ENCODE measurements at places on chromosomes 4 and X.

- no peak for DNase-seq
These were observed 178.6 kb upstream of the MAMLD1 start for GRCh38 chrX:150184491-150184890.

- no peak for DNase-seq
These were observed 346.8 kb downstream of the NR3C2 start for GRCh38 chr4:148095346-148095923.

- DNase-seq: no peak
These were observed 59.2 kb upstream of the ZC4H2 start for GRCh38 chrX:65035446-65035770.

DNA sequence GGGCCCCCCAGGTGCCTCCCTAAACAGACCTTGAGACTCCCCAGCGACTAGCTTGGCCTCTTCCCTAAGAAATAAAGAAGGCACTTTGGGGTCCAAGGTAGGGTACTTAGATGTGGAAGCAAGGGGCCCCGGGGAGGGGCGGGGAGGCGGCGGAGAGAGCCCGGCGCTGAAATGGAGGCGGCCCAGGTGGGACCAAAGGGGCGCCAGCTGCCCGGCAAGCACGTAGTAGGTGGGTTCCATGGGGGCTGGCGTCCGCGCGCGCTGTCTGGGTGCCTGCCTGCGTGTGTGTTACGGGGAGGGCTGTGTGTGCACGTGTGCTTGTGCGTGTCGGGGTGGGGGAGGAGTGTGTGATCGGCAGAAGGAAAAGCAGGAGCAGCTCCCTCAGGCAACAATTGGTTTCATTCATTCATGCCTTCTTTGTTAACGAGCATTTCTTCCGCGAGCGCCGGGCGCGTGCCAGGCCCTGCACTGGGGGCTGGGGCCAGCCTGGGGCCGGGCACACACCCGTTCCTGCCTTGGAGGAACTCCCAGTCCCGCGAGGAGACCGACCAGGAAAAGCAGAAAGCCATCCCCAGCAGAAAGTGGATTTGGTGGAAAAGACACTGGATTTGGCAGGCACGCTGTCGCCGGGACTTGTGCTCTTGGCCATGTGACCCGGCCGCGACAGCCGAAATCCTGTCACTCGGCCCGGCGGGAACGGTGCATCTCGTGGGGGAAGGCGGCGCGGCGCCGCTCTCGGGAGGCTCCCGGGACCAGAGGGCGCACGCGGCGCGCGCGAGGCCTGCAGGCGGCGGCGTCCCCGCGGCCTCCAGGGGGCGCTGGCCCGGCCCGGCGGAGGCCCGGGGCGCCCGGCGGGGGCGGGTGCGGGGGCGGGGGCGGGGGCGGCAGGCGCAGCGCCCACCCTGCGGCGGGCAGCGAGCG is 3.3 kb upstream of the DUSP9 start:
- no peak for DNase-seq

DNA sequence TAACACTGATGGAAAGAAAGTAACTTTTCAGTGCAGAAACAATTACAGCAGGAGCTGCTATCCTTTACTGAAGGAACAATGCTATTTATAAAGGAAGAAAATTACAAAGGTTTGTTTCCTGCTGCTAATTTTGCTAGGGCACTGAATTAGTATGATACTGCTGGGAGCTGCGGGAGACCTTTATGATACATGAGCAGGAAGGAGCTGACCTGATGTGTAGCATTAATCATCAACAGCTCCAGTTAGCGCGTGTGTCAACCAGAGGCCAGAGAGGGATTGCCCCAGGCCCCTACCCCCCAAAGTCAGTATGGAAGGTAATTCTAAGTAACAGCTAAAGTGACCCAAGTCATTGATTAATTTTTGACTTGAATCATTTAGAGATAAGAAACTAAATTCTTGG is 728.9 kb downstream of the PCDH18 start:
- no peak for DNase-seq

DNA sequence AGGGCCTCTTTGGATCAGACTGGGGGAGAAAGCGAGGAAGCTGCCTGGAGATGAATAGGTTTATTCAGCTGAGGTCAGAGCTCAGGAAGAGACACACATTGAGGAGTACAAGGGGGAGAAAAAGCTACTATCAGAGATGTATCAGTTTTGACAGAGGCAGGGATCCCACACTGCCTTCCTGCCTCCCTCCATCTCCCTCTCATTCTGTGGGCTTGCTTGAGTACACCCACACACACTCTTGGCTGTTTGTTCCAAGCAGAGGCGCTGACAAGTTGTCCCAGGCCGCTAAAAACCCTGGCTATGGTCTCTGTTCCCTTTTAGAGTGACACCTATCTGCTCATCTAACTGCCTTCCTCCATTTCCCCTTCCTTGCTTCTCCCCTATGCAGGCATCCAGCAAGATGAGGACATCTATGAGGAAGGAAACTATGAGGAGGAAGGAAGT is 5.2 kb downstream of the TSPYL2 start:
- no peak for DNase-seq

- no peak for DNase-seq
These were observed 16.0 kb downstream of the ARHGAP10 start for GRCh38 chr4:147747787-147748454.

GRCh38 chr4:42519803-42520417 is 122.6 kb downstream of the SHISA3 start:
- no peak for DNase-seq

DNA sequence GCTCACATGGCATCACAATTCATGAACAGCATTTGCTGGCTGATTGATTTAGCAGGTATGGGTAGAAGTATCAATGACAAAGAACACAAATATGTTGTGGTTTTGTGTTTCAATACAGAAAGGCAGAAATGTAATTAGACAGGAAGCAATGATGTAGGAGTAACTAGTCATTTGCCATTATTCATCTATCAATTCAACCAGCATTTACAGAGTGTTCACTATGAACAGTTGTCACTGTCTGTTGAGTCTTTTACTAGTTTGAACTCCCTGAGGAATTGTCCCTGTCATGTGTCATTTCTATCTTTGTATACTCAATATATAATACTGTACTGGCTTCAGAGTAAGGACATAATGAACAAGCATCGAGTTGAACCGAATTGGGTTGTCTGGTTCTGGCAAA is 51.5 kb upstream of the ARHGAP24 start:
- DNase-seq: no peak

GRCh38 chrX:40671126-40671525 is 23.8 kb upstream of the CXorf38 start:
- no peak for DNase-seq

DNA sequence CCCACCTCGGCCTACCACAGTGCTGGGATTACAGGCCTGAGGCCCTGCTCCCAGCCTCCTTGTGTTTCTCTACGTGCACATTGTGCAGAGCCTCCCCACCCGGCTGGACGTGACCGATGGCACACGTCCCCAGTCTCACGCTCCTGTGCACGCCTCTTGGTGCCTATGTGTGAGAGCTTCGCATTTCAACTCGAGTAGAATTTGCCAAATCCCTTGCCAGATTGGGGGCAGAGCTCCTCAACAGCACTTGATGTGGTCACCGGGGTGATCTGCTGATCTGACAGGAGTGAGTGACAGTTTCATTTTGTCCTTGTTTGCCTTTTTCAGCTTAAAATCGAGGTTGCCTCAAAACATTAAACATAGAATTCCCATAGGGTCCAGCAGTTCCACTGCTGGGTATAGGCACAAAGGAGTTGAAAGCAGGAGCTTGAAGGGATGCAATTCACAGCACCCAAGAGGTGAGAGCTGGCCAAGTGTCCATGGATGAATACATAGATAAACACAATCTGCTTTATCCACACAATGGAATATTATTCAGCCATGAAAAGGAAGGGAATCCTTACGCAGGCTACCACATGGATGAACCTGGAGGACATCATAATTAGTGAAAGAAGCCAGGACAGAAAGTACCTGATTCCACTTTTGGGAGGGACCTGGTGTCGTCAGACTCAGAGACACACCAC is 17.6 kb downstream of the TMEM187 start:
- no peak for DNase-seq

DNA sequence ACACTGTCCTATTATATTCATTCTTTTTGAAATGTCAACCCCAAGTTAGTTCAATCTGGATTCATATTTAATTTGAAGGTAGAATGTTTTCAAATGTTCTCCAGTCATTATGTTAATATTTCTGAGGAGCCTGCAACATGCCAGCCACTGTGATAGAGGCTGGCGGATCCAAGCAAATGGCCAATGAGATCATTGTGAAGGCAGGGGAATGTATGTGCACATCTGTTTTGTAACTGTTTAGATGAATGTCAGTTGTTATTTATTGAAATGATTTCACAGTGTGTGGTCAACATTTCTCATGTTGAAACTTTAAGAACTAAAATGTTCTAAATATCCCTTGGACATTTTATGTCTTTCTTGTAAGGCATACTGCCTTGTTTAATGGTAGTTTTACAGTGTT is 1.6 kb downstream of the CXCL1 start:
- no peak for DNase-seq

DNA sequence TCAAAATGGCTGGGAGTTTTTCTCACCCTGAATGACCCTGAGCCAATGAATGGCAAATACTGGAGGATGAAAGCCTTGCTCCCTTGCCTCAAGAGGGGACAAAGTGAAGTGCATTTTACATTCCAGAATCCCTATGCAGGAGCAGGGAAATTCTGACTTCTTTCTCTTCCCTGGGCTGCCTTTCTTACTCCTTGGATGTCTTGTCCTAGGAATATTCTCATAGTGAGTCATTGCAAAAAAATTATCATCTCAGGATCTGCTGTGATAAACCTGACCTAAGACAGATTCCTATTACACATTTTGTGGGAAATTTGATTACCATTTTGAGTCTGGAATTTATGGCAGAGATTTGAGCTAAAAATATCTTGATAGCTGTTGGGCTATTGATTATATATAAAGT is 199.9 kb downstream of the TMA16 start:
- no peak for DNase-seq

DNA sequence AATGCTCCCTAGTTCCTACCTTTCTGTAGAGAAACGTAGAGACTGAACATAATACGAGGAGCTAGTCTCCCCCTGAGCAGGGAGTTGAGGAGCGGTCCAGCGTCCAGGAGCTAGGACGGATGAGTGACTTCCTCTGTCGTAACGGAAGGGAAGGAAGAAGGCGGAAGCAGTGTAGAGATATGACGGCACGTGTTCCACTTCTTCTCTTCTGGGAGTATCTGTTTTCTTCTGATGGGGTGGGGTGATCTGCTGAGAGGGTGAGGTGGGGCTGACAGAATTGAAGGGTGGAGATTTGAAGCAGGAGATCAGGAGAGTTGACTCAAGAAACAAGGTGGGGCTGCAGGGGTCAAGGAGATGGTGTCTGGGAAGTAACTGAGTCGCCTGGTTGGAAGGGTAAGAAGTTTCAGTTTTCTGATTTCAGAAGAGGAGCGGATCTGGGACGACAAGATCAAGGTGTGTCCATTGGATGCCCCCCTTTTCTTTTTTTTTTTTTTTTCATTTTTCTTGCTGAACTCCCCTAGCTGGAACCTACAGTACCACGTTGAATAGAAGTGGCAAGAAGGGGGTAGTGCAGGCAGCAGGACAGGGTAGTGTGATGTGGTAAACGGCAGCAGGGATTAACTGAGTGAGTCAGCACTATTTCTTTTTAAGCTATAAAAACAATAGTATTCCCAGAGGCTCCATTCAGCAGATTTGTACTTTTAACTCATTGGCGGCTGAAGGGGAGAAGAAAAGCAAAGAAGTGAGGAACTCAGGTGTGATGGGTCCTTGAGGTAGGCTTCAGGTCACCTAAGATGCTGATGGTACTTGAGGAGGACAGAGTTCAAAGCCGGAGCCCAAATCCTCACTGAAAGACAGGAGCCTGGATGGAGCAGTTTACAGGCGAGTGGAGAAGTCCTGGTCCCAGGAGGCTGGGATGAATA is 50.8 kb upstream of the SETD7 start:
- no peak for DNase-seq

- no peak for DNase-seq
These were observed 314.3 kb upstream of the FGF13 start for GRCh38 chrX:139025816-139026215.

GRCh38 chr4:31667686-31668085 is 947.5 kb downstream of the PCDH7 start:
- no peak for DNase-seq

- no peak for DNase-seq
These were observed 66.4 kb upstream of the ATP6AP2 start for GRCh38 chrX:40514376-40514775.

DNA sequence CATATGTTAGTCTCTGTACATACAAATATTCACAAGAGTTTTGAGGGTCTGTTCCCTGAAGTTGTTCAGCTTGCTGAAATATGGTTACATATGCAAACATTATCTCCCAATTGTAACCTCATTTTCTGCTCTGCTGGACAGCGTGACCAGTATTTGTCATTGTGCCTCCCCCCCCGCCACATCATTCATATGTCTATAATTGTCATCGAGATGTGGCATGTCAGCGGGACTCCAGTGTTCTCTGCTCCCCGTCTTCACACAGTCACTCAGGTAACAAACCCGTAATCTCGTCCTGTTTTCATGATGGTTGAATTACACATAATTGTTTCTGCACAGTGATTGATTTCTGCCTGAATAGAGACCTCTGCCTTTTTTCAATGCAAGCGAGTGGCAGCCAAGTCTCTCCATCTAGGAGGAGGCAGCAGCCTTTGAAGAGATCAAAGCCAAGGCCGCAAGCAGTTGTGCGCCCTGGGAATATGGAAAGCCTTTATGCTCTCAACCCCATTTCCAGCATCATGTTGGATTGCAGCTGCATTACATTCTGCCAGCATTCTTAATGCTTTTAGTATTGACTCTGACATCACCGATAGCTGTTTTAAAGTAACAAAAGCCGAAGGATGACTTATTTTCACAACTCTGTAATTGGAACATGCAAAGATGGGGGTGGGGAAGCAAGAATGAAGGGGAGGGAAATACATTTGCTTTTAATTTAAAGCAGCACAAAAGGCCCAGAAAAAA is 27.4 kb downstream of the LEF1 start:
- no peak for DNase-seq

DNA sequence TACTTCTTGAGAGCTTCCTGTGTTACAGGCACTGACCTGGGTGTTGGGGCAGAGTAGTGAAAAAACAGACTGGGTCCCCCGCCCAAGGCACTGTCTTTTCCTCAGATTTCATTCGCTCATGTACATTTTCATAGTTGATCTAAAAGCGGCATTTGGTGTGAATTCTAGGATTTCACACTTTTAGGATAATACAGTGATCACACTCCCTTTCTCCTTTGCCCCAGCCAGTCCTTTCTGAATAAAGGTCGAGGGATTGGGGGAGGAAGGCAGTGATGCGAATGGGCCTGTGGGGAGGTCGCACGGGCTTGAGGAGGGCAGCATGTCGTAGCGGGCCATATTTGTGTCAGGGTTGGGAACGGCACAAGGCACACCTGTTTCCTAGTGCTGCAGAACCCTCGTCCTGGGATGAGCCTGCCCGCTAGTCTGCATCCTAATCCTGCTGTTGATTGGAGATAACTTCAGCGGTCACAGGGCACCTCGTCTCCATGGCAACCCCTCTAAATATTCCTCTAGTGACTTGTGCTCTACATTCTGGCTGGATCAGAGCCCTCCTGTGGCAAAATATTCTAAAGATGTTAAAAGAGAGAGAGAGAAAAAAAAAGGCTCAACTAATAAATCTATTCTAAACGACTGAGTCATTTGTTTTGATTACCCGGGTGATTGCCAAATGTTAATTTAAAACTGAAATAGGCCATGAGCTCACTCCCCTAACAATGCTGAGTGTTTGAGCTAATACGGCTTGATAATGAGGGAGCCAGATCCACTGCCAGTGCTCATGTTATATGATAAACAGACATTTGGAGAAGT is 21.8 kb downstream of the FHL1 start:
- no peak for DNase-seq

Data from activated CD8-positive, alpha-beta memory T cell treated with anti-CD3 and anti-CD28 coated beads for 1 hour (primary cell).